ENCODE measurements at places on chromosomes 5 and 9.

- no peak for DNase-seq
Observed at GRCh38 chr5:169897481-169897880, 82.8 kb downstream of the INSYN2B start.

DNA sequence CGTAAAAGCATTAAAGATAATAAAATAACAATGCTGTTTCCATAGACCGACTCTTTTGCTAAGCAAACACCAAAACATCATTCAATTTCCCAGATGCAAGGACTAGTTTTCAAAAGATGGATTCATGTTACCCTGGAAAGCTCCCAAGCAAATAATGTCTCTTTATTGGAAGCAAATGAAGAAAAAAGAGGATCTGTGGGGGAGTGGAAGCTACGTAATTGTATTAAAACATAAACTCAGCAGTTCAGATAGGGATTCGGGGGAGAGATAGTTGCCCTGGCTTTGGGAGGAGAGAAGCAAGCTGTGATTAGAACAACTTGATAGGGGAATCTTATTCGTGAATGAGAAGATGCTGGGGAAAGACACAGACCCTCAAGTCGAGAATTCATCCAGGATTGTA lies 491.0 kb upstream of the CLINT1 start:
- no peak for DNase-seq

DNA sequence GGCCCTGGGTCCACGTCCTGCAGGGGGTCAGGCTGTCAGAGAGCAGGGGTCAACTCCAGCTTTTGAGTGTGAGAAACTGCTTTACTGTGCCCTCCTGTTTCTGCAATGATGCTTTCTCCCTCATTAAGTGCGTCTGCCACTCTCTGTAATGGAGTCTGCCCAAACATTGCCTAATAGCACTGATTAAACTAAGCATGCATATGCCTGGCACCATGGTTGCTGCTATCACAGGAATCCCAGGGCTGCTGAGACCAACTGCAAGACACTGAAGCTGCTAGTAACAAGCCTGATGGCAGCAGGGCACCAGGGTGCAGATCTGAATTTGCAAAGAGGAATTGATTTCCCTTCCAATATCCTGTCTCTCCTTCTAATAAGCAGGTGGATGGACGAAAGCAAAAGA lies 125.3 kb downstream of the SLC24A2 start:
- DNase-seq: no peak

GRCh38 chr9:117325831-117326230 lies 89.0 kb downstream of the ASTN2 start:
- DNase-seq: no peak

- DNase-seq: no peak
Observed at GRCh38 chr5:167797933-167798332, 493.5 kb upstream of the WWC1 start.

GRCh38 chr9:36486329-36486932 lies 86.3 kb upstream of the MELK start:
- DNase-seq: peak; percentile 30

GRCh38 chr5:168093200-168093910 lies 198.1 kb upstream of the WWC1 start:
- DNase-seq: no peak

DNA sequence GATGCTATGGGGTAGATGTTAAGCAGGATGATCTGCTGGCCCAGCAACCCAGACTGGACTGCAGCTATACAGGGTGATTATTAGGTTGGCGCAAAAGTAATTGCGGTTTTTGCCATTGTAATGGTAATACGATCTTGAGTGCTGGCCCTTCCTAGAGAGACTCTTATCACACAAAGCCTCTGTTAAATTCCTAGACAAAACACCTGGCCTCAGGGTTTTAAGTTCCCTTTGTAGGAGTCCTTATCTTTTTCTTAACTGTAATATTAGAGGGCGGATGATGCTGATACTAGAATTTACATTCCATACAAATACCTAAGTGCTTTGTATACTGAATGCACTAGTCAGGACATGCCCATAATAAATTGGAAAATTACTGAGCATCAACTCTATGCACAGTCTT lies 222.2 kb downstream of the NDUFS4 start:
- no peak for DNase-seq

- DNase-seq: no peak
Observed at GRCh38 chr5:10482791-10483530, 41.3 kb downstream of the ROPN1L start.

GRCh38 chr9:89278551-89278950 lies 32.4 kb upstream of the CKS2 start:
- peak; percentile 5 for DNase-seq

DNA sequence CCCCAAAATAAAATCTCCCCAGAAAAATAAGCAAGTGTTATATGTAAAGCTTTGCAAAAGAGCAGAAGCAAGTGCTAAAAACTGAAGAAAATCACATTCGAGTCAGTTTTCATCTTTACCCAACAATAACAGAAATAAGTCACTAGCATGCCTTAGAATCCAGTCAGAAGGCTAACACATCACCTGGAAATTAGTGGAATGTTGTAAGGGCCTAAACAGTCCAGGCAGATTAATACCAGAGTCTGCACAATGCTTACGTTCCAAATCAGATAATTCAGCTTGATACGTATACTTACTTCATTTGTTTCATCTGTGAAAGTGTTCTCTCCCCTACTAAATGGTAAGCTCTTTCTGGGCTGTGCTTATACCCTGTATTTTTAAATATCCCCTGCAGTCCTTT lies 42.7 kb downstream of the SUSD1 start:
- DNase-seq: no peak

GRCh38 chr9:91036826-91037510 lies 235.3 kb downstream of the SYK start:
- peak; percentile 89 for DNase-seq
